Activated CD8-positive, alpha-beta memory T cell treated with anti-CD3 and anti-CD28 coated beads, Interleukin-2, amount 10 ng/mL, durations not matched to agents 7 days and 5 days (primary cell): ENCODE measurements at places on chromosomes 2 and 18. TPM values are rescaled to one million over a fixed set of nuclear protein-coding genes. Genes with fewer than 3 reads are reported as not detected.
A peak's percentile ranks its signal among the peaks of the same experiment; 100 is the strongest.

ZNF396 gene
- total RNA-seq, result 0.70 TPM

TEX44 gene
- total RNA-seq, result not detected

DNA sequence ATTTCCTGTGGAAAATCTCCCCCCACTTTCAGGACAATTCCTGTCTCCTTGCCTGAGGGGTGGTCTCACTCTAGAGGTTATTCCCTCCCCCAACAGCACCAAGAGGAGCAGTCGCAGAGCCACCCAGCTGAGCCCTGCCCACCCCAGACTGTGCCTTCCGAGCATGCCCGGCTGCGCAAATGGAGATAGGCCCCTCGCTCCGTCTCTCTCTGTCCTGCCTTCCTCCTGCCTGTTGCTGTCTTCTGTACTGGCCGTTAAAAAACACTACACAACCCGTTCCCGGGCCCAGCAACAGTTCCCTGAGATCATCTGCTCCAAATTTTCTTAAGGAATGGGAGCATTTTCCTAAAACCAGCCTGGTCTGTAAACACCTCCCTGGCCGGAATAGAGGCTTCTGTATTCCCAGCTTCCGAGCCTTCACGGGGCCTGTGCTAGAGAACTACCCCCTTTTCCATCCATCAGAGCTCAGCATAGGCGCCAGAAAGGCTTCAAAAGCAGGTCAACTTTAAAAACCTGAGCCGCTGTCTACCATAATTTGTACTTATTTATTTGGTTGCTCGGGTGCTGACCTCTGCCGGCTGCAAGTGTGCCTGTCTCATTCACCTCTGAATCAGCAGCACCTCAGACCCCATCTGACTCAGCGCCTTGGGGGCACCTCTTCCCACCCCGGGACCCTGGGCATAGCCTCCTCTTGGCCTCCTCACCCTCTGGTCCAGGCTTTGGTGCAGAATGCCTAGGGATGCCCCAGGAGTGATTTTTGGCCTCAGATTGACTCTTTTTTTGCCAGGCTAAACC is 159.4 kb downstream of the PXDN start:
- H3K4me1 ChIP-seq, result no peaks in the 10 kb centered on the region
- no peak overlapping the region for H3K4me3 ChIP-seq
- H3K36me3 ChIP-seq, result no peaks in the 10 kb centered on the region
- no peak for DNase-seq
- no peaks in the 10 kb centered on the region for H3K27me3 ChIP-seq
- H3K27ac ChIP-seq, result no peak overlapping the region

DNA sequence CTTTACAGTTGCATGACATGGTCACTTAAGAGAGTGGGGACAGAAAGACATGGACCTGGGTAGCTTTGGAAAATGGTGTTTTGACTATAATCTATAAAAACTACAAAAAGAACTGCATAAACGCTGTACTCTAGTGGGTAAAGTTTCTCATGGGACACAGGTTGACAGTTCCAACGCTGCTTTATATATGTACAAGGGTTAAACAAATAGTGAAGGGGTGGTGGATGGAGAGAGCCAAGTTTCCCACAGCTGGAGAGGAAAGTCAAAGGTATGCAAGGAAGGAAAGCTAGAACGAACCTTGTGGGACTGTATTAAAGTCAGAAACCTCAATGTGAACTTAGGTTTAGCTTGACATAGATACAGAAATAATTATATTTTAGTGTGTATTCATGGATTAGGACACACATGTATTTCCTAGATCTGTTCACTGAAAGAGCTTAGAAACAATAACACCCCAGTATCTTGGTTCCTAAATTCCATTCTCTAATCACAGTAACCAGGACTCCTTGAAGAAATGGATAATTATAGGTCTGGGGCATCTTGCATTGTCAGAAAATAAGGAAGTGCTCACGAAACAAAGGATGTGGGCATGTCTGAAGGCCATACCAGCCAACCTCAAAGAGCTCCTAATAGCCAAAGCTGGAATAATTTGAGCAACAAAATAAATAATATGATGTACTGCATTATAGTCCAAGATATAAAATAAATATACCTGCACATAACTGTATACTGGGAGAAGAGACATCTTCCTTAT is 28.8 kb downstream of the TANC1 start:
- no peaks in the 10 kb centered on the region for H3K36me3 ChIP-seq
- no peak overlapping the region for H3K4me3 ChIP-seq
- H3K27me3 ChIP-seq, result peaks cover 10% of the 10 kb centered on the region
- no peaks in the 10 kb centered on the region for H3K4me1 ChIP-seq

- DNase-seq, result no peak
- peaks cover 7% of the 10 kb centered on the region for H3K4me1 ChIP-seq
- H3K27ac ChIP-seq, result no peak overlapping the region
These were observed 222.6 kb downstream of the MREG start for GRCh38 chr2:215790523-215791421.

- DNase-seq, result no peak
- H3K4me1 ChIP-seq, result no peaks in the 10 kb centered on the region
- no peak overlapping the region for H3K27ac ChIP-seq
- H3K36me3 ChIP-seq, result no peaks in the 10 kb centered on the region
- H3K4me3 ChIP-seq, result no peak overlapping the region
These were observed 52.1 kb downstream of the LRRTM1 start for GRCh38 chr2:80252294-80252986.

DNA sequence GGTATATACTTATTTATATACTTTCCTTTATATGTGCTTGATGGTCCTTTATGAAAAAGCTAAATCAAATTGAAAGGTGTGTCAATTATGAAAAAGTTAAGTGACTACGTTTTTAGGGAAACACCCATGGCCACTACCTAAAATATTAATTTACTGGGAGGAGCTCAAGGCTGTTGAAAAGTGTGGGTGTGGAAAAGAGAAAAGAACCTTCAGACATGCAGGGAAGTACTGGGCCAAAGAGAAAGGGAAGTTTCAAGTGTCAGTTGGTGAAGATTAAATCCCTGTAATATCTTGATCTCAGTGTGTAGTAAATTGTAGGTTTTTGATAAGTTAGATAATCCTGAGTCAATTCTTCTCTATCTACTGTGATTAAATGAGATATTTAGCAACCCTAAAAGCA is 6.2 kb upstream of the GKN1 start:
- no peak overlapping the region for H3K27ac ChIP-seq
- no peaks in the 10 kb centered on the region for H3K36me3 ChIP-seq
- no peak overlapping the region for H3K4me3 ChIP-seq
- H3K4me1 ChIP-seq, result no peaks in the 10 kb centered on the region
- DNase-seq, result no peak
- peaks cover 36% of the 10 kb centered on the region for H3K27me3 ChIP-seq

PROKR1 gene
- total RNA-seq, result not detected

DNA sequence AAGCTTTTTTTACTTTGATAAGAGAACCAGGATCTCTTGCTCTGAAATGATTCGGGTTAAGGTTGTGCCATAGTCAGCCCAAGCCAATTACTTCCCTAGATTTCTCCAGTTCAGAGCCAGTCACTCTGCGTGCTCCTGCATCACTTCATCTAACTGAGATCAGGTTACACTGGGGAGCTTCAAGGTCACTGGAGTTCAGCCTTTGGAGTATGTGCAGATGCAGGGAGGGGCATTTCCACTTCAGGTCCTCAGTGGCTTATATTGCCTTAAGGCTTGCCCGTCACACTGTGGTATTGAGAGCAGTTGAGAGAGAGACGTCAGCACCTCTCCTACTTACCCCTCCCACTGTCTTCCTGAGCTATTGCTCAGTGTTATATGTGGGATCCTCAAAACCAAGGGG is 317.8 kb downstream of the EPHA4 start:
- no peak for DNase-seq
- no peaks in the 10 kb centered on the region for H3K27me3 ChIP-seq
- H3K4me1 ChIP-seq, result no peaks in the 10 kb centered on the region
- no peaks in the 10 kb centered on the region for H3K36me3 ChIP-seq

GNAL gene
- 0.52 TPM for total RNA-seq

- no peaks in the 10 kb centered on the region for H3K27me3 ChIP-seq
- no peaks in the 10 kb centered on the region for H3K4me1 ChIP-seq
- no peak overlapping the region for H3K27ac ChIP-seq
- no peaks in the 10 kb centered on the region for H3K36me3 ChIP-seq
- no peak overlapping the region for H3K4me3 ChIP-seq
These were observed 302.2 kb downstream of the CNTNAP5 start for GRCh38 chr2:124327303-124327702.

ZSWIM2 gene
- total RNA-seq, result not detected

MSTN gene
- total RNA-seq, result not detected

GRCh38 chr2:40719414-40719813 is 267.5 kb upstream of the SLC8A1 start:
- no peaks in the 10 kb centered on the region for H3K27me3 ChIP-seq
- H3K4me3 ChIP-seq, result no peak overlapping the region
- no peaks in the 10 kb centered on the region for H3K36me3 ChIP-seq
- H3K4me1 ChIP-seq, result no peaks in the 10 kb centered on the region
- H3K27ac ChIP-seq, result no peak overlapping the region

- H3K4me3 ChIP-seq, result no peak overlapping the region
- no peak overlapping the region for H3K27ac ChIP-seq
- no peaks in the 10 kb centered on the region for H3K4me1 ChIP-seq
- H3K27me3 ChIP-seq, result no peaks in the 10 kb centered on the region
These were observed 295.3 kb upstream of the COL3A1 start for GRCh38 chr2:188678882-188679281.

DNA sequence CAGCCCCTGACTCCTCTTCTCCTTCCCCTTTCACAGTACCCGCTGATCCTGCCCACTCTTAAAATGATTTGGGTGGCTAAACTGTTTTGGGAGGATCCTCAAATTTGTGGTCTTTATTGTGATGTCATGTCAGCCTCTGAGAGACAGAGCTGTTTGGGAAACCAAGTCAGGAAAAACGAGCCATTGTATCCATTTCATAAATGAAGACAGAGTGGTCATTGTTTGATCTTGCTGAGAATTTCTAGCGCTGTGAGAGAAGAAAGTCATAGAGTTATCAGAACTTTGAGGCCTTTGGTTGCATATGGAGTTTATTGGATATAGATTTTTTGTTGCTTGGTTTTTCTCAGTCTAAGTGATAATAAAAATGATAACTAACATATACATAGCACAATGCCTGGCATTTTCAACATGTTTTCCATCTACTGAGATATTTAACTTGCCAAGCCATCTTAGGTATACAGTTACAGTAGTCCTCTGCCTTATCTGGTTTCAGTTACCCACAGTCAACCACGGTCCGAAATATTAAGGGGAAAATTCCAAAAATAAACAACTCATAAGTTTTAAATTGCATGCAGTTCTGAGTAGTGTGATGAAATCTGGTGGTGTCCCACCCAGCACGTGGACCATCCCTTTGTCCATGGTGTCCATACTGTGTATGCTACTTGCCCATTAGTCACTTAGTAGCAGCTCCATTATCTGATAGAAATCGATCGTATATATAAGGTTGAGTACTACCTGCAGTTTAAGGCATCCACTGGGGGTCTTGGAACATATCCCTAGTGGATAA is 105.0 kb upstream of the RASGRP3 start:
- no peaks in the 10 kb centered on the region for H3K4me1 ChIP-seq
- no peak overlapping the region for H3K27ac ChIP-seq
- no peaks in the 10 kb centered on the region for H3K36me3 ChIP-seq
- no peak overlapping the region for H3K4me3 ChIP-seq
- no peaks in the 10 kb centered on the region for H3K27me3 ChIP-seq

GRCh38 chr2:189096769-189097447 is 82.7 kb downstream of the COL5A2 start:
- peaks cover 1% of the 10 kb centered on the region for H3K4me1 ChIP-seq

DNA sequence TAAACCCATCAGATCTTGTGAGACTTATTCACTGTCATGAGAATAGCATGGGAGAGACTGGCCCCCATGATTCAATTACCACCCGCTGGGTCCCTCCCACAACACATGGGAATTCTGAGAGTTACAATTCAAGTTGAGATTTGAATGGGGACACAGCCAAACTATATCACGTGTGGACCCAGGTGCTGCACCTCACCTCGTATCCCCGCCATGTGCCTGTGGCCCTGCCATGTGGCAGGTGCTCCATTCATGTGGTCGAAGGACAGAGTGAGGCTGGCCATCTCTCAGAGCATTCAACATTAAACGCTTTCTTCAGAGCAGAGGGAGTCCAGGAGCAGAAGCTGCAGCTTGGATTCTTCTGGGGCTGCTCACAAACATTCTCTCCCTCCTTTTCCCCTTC is 32.3 kb downstream of the MROH2A start:
- H3K4me1 ChIP-seq, result no peaks in the 10 kb centered on the region
- no peak for DNase-seq
- H3K36me3 ChIP-seq, result no peaks in the 10 kb centered on the region
- H3K27ac ChIP-seq, result no peak overlapping the region

ASB18 gene
- total RNA-seq, result not detected

G6PC2 gene
- total RNA-seq, result not detected

- DNase-seq, result no peak
- no peak overlapping the region for H3K4me3 ChIP-seq
- H3K27me3 ChIP-seq, result no peaks in the 10 kb centered on the region
- peaks cover 8% of the 10 kb centered on the region for H3K36me3 ChIP-seq
- peaks cover 13% of the 10 kb centered on the region for H3K4me1 ChIP-seq
These were observed 19.9 kb downstream of the FAM98A start for GRCh38 chr2:33579227-33579626.

INO80C gene
- 18.5 TPM for total RNA-seq

GRCh38 chr18:3605954-3606443 is 156.0 kb downstream of the TGIF1 start:
- no peaks in the 10 kb centered on the region for H3K27me3 ChIP-seq
- peaks cover 13% of the 10 kb centered on the region for H3K4me1 ChIP-seq
- no peak overlapping the region for H3K27ac ChIP-seq
- DNase-seq, result peak; percentile 55
- peaks cover 13% of the 10 kb centered on the region for H3K36me3 ChIP-seq
- no peak overlapping the region for H3K4me3 ChIP-seq
